GM23338 (cell line): ENCODE measurements at places on chromosomes 6 and 20. TPM values are rescaled to one million over a fixed set of nuclear protein-coding genes. Genes with fewer than 3 reads are reported as not detected.

- no peak for DNase-seq
Measured at GRCh38 chr20:4555188-4555890, 166.4 kb upstream of the PRND start.

DNA sequence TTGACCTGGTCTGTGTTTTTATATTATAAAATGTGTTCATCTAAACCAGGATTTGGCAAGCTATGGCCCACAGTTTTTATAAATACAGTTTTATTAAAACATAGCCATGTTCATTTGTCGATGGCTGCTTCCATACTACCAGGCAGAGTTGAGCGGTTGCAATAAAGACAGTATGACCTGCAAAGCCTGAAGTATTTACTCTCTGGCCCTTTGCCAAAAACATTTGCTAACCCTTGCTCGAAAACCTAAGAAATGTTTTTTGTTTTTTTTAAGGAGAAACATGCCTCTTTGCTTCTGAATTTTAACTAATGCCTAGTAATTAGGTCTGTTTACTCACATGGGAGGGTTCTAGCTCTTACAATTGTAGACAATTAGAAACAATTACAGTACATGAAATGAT is 67.4 kb upstream of the SMIM28 start:
- no peak for DNase-seq

GRCh38 chr6:17904491-17905120 is 82.8 kb downstream of the KIF13A start:
- DNase-seq, result no peak

GRCh38 chr6:25620391-25620790 is 31.6 kb upstream of the SCGN start:
- no peak for DNase-seq

DNA sequence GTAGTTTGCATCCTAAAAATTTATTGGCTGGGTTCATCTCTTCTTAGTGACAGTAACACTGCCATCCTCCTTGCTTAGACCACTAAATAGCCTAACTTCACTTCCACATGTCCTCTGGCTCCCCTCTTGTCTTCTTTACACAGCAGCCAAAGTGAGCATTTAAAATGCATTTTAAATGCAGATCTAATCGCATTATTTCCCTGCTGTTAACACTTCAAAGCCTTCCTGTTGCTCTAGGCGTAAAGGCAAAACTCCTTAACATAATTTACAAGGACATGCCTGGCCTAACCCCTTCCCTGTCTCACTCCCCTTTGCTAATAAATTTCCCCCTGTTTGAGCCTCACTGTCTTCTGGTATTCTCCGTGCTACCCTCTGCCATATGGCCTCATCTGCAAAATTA is 26.5 kb downstream of the NKAIN2 start:
- peak; percentile 39 for DNase-seq

GRCh38 chr6:49329186-49329585 is 133.9 kb downstream of the MMUT start:
- no peak for DNase-seq

Gene PSORS1C2
- total RNA-seq, result not detected in 2 replicates

Gene MAP1LC3A
- 9.5 and 15.9 TPM in 2 replicates for total RNA-seq

Gene PRSS16
- total RNA-seq, result 11.8 and 13.8 TPM in 2 replicates
